ENCODE measurements at places on chromosomes 7 and 10.

DNA sequence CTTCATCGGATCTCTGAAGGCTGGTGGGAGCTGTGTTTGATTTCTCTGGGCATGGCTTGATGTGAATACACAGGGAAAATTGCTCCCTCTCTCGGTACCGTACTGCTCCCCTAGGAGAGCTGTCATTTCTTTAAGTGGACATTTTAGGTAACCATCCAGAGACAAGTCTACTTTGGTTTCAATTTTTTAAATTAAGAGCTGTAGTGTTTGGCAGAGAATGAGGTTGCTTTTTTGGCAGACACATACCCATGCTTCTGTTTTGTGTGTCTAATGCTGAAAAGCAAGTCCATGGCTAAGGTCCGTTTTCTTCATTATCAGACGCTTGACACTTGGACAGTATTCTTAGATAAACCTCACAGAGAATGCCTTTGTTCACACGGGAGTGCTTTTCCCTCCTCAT is 61.3 kb upstream of the TRIL start:
- no peak for DNase-seq

DNA sequence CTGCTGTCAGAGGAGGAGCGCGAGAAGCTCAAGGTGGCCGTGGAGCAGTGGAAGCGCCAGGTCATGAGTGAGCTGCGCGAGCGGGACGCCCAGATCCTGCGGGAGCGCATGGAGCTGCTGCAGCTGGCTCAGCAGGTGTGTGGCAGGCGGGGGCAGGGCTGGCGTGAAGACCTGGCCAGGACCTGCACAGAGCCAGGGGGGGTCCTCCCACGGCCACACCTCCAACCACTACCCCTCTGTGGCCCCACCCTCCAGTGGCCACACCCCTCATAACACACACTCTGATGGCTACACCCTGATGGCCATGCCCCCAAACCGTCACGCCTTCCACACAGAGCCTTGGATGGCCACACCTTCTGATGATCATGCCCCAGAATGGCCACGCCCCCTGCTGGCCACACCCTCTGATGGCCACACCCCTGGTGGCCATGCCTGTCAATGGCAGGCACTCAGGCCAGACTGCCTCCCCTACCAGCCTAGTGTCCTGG is 23.4 kb upstream of the DPYSL4 start:
- no peak for DNase-seq

- no peak for DNase-seq
Observed at GRCh38 chr10:13526948-13527863, 1.6 kb downstream of the BEND7 start.

DNA sequence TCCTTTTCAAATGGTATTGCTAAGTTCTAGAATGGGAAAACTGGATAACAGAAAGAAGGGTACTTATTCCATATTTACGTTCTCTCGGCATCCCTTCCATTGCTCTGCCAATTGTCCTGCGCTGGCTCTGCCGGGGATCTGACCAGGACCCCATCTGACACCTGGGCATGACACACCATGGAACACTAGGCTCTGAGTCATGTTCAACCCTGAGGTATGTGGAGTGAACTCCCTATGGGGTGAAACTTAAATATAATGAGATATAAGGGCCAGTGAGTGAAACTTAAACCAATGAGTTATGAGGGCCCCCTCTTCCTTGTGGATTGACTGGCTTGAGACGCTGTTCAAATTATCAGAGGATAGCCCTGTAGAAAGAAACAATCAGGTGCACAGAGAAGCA is 55.1 kb upstream of the ZEB1 start:
- no peak for DNase-seq

DNA sequence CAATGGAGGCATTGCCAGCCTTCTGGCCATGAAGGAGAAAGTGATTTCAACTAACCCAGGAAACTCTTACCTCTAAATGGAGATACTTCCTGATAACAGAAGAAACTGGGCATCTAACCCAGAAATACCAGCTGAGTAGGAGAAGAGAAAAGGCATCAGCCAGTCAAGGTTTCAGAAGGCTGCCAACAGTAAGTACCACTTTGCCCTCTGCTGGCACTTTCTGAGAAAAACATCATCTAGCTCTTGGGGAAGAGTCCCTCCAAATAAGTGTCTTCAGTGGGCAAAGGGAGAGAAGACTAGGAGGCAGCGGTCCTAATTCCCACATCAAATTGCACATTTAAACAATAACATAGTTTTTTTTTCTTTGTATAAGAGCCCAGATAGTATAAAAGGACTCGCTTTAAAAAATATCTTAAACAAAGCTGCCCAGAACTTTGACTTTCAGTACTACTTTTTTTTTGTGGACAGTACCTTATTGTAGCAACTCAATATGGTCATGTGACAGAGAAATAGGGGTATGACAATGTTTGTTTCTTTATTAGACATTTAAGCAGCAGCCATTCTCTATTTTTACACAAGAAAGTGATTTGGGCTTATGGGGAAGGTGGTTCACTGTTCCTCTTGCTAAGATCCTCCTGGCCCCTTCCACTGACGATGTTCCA is 157.3 kb downstream of the CTTNBP2 start:
- no peak for DNase-seq

DNA sequence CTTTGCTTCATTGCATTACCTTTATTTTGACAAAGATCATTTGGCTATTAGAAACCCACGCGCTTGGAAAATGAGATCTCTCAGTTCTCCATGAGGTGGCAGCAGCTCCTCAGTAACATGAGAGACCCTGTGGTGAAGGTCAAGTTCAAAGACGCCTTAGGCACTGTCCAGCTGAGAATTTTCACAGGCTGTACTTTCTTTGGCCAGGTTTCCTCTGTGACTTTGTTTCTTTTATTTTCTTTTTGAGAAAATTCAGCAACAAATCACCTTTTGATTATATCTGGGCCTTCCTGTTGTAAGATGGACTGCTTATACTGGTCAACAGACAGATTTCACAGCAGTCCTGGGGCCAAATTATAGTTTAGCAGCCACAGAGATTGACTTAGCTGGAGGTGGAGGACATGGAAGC is 54.5 kb downstream of the RAB18 start:
- no peak for DNase-seq

DNA sequence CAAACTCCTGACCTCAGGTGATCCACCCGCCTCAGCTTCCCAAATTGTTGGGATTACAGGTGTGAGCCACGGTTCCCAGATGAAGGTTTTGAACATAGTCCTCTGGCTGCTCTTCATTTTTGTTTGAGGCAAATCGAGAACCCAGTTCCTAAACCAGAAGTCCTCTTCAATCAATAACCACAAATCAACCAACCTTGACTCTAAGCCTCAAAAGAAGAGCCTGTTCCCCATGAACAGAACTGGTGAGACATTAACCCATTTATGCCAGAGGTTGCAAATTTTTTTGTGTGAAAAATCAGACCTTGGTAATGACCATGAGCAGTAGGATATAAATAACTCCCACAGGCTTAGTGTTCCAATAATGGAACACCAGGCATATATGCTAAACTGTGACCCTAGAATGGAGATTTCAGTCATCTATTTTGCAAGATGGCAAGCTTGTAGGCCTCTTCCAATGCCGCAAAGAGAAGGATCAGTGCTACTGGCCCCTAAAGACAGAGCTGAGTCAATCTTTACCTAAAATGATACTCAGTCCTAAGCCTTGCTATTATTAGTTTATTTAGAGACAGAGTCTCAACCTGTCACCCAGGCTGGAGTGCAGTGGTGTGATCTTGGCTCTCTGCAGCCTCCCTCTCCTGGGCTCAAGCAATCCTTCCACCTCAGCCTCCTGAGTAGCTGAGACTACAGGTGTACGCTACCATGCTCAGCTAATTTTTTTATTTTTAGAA is 15.9 kb downstream of the KPNA7 start:
- no peak for DNase-seq

Measured in stimulated activated CD8-positive, alpha-beta memory T cell treated with anti-CD3 and anti-CD28 coated beads, Interleukin-7, amount 100 ng/mL, for 1 hour (primary cell).